CD4-positive, alpha-beta T cell (primary cell): ENCODE measurements at places on chromosomes 16 and 17. TPM values are rescaled to one million over a fixed set of nuclear protein-coding genes. Genes with fewer than 3 reads are reported as not detected.

GRCh38 chr17:82966415-82966814 lies 113.0 kb upstream of the METRNL start:
- H3K4me1 ChIP-seq, result peaks cover 6% of the 10 kb centered on the region
- H3K36me3 ChIP-seq, result no peaks in the 10 kb centered on the region
- DNase-seq, result no peak
- no peak overlapping the region for H3K27ac ChIP-seq
- H3K27me3 ChIP-seq, result no peaks in the 10 kb centered on the region
- H3K4me3 ChIP-seq, result no peak overlapping the region

TNRC6A gene
- 74.6 TPM for total RNA-seq

DNA sequence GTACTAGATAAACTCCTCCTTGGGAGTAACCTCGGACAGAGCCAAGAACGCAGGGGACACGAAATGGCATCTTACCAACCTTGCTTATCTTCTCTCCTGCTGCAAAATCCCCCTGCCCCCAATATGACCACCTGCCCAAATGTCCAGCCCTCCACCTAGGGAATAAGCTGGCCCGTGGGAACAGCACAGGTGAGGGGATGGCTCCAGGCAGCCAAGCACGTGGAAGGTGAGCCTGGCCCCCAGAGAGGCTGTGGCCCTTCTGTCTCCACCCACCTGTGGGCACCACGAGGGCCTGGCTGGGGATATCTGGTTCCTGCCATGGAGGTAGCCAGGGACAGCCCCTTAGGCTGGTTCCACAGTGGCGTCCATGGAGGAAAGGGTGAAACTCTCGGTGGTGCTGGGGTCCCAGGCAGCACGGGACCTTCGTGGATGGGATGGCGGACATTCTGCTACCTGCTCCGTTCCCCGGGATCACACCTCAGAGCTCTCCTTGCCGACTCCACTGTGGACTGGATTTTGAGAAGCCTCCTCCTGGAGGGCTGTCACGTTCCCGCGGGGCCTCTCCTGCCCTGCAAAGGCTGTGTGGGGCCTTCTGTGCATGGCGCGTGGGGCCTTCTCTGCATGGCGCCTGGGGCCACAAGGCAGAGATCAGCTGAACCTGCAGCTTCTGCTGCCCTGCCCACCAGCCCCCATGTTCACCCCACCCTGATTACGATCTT lies 388.5 kb upstream of the TNRC6C start:
- H3K36me3 ChIP-seq, result no peaks in the 10 kb centered on the region
- DNase-seq, result no peak
- no peak overlapping the region for H3K27ac ChIP-seq
- peaks cover 16% of the 10 kb centered on the region for H3K4me1 ChIP-seq
- H3K27me3 ChIP-seq, result peaks cover 11% of the 10 kb centered on the region

DNA sequence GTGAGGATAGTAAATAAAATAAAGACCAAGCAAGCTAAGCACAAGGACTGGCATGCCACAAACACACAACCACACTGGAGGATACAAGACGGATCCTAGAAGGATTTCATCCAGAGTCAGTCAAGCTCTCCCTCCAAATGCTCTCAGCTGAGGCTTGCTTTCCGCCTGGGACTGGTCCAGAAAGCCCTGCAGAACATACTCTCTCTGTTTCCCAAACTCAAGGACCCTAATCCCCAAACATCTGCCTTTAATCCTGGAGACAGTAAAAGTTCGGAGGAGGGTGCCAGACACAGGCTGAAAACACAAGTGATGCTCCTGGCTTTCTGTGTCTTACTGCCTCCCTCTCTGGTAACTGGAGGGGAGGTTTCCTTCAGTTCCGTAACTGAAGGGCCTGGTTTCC lies 5.3 kb upstream of the HSD11B2 start:
- no peak for DNase-seq
- peaks cover 12% of the 10 kb centered on the region for H3K4me1 ChIP-seq
- no peak overlapping the region for H3K27ac ChIP-seq
- peaks cover 43% of the 10 kb centered on the region for H3K27me3 ChIP-seq
- no peaks in the 10 kb centered on the region for H3K36me3 ChIP-seq

- H3K36me3 ChIP-seq, result no peaks in the 10 kb centered on the region
- peaks cover 18% of the 10 kb centered on the region for H3K27me3 ChIP-seq
- no peak overlapping the region for H3K4me3 ChIP-seq
- no peaks in the 10 kb centered on the region for H3K4me1 ChIP-seq
These were observed 73.2 kb upstream of the EFCAB3 start for GRCh38 chr17:62307196-62307595.

DNA sequence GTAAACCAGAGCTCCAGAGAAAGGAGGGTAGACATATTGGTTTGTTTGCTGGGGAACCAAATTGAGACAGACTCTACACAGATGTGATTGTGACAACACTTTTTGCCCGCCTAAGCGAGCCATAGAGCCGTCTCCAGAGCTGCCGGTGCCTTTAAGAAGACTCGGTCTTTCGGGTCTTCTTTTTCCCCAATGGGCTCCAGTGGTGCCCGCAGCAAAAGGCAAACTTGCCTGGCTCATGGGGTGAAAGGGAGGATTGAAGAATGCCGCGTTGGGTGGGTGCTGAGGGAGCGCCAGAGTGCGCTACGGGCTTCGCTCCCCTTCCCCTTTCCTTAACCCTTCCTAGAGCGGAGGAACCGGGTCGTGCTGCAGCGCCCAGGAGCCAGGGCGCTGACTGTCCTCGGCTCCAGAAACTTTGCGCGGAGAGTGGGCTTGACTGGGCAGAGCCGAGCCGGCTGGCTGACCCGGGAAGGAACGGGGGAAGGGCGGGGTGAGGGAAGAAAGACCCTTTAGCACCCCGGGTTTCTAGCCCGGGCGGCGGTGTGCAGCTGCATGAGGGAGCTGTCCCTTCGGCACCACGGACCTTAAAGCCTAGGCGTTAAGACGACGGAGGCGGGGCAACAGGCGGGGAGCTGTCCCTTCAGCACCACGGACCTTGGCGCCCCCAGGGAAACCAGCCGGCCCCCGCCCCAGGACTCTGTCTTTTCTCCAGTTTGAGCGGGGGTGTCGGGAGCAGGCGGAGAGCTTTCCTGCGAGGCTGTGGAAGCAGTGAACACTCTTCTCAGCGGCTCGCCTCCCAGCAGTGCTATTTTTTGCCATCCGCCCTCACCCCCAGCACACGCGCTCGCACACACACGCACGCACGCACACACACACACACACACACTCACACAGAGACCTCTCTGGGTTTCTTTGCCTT lies at the start of gene CACNG3:
TSS of gene CACNG3 (plus strand) at position 880 of the 916 bp plus-strand sequence. CDS start 420 bp downstream, outside the sequence.
- no peaks in the 10 kb centered on the region for H3K4me1 ChIP-seq
- peaks cover 67% of the 10 kb centered on the region for H3K27me3 ChIP-seq
- no peak within 1 kb of the TSS for H3K4me3 ChIP-seq
- no peaks in the 10 kb centered on the region for H3K36me3 ChIP-seq
- no peak within 1 kb of the TSS for H3K27ac ChIP-seq
- DNase-seq, result peak; percentile 65

HOXB4 gene
- total RNA-seq, result 0.17 TPM

GRCh38 chr16:26071101-26071866 lies 379.5 kb downstream of the HS3ST4 start:
- no peaks in the 10 kb centered on the region for H3K36me3 ChIP-seq
- peaks cover 6% of the 10 kb centered on the region for H3K27me3 ChIP-seq
- no peak overlapping the region for H3K27ac ChIP-seq
- H3K4me3 ChIP-seq, result no peak overlapping the region

- H3K4me1 ChIP-seq, result peaks cover 24% of the 10 kb centered on the region
- H3K36me3 ChIP-seq, result peaks cover 17% of the 10 kb centered on the region
- no peak for DNase-seq
- H3K4me3 ChIP-seq, result no peak overlapping the region
- no peak overlapping the region for H3K27ac ChIP-seq
- H3K27me3 ChIP-seq, result no peaks in the 10 kb centered on the region
These were observed 2.8 kb downstream of the DCUN1D3 start for GRCh38 chr16:20897253-20897897.

CD300LB gene
- 0.56 TPM for total RNA-seq

- H3K27me3 ChIP-seq, result no peaks in the 10 kb centered on the region
- no peak overlapping the region for H3K4me3 ChIP-seq
- H3K27ac ChIP-seq, result no peak overlapping the region
- no peak for DNase-seq
These were observed 34.6 kb upstream of the WSB1 start for GRCh38 chr17:27259356-27259755.

GRCh38 chr16:69440250-69440649 lies 15.8 kb downstream of the CYB5B start:
- no peak for DNase-seq
- H3K27ac ChIP-seq, result no peak overlapping the region
- H3K4me1 ChIP-seq, result peaks cover 27% of the 10 kb centered on the region
- H3K36me3 ChIP-seq, result peaks cover 8% of the 10 kb centered on the region
- H3K27me3 ChIP-seq, result no peaks in the 10 kb centered on the region

CHD3 gene
- total RNA-seq, result 263 TPM

DNA sequence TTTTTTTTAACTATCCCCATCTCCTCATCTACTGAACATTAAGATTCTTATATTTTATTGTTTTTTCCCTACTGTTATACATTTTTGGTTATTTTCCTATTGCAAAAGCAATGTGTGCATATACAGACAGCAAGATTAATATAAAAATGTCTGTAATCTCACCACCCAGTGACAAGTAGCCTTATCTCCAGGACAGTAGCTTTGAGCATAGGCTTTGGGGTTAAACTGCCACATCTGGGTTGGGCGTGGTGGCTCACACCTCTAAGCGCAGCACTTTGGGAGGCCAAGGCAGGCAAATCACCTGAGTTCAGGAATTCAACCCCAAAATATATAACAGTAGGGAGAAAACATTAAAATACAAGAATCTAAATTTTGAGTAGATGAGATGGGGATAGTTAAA lies 27.4 kb upstream of the SSTR2 start:
- H3K27ac ChIP-seq, result no peak overlapping the region
- H3K4me1 ChIP-seq, result no peaks in the 10 kb centered on the region
- no peak overlapping the region for H3K4me3 ChIP-seq
- H3K27me3 ChIP-seq, result no peaks in the 10 kb centered on the region
- no peaks in the 10 kb centered on the region for H3K36me3 ChIP-seq

GRCh38 chr17:57852955-57853328 lies 3.1 kb upstream of the MRPS23 start:
- peaks cover 9% of the 10 kb centered on the region for H3K36me3 ChIP-seq
- H3K27ac ChIP-seq, result no peak overlapping the region
- peaks cover 38% of the 10 kb centered on the region for H3K4me1 ChIP-seq
- no peak for DNase-seq

DNA sequence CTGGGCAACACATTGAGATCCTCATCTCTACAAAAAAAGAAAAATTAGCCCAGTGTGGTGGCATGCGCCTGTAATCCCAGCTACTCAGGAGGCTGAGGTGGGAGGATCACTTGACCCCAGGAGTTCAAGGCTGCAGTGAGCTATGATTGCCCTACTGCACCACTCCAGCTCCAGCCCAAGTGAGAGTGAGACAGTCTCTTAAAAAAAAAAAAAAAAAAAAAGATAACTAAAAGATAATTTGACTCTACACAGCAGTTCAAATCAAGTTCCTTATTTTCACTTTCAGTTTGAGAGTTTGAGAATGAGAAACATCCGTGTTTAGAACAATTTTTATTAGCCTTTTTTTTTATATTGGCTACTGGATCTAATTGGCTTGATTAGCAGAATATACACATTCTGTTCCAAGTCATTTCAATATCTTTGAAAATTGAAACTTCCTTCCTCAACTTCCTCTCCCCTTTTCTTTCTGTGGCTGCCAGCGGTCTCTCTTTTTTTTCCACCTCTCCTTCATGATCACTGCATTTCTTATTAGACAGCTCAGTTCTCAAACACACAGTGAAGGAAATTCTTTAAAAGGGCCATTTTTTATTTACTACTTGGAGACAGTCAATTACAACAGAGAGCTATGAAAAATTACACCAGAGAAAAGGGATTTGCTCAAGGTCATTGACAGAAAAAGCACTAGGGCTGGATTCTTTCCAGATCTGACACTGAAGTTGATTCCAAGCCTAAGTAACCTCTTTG lies 4.5 kb upstream of the ACSF2 start:
- H3K4me3 ChIP-seq, result peak overlapping the region; percentile 33
- no peaks in the 10 kb centered on the region for H3K27me3 ChIP-seq
- no peaks in the 10 kb centered on the region for H3K36me3 ChIP-seq
- peak overlapping the region; percentile 71 for H3K27ac ChIP-seq

DNA sequence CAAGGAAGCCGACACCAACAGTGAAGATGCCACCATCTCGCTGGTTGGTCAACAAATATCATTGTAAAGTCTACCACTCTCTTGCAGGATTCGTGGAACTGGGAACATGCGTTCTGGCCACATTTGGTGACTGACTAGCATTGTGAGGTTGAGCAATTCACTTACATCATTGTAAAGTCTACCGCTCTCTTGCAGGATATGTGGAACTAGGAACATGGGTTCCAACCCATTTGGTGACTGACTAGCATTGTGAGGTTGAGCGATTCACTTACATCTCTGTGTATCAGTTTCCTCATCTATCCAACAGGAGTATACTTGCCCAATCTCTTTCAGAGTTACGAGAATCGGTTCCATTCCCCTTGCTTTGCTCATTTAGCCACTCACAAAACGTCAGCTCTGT lies 42.6 kb upstream of the RPH3AL start:
- peaks cover 17% of the 10 kb centered on the region for H3K36me3 ChIP-seq
- H3K27ac ChIP-seq, result no peak overlapping the region
- peaks cover 4% of the 10 kb centered on the region for H3K4me1 ChIP-seq
- no peaks in the 10 kb centered on the region for H3K27me3 ChIP-seq
- H3K4me3 ChIP-seq, result no peak overlapping the region

- no peak overlapping the region for H3K27ac ChIP-seq
- H3K4me1 ChIP-seq, result peaks cover 8% of the 10 kb centered on the region
- no peaks in the 10 kb centered on the region for H3K27me3 ChIP-seq
- no peak overlapping the region for H3K4me3 ChIP-seq
- no peaks in the 10 kb centered on the region for H3K36me3 ChIP-seq
These were observed 21.7 kb upstream of the UBTF start for GRCh38 chr17:44241106-44241624.

TRPV3 gene
- total RNA-seq, result 0.56 TPM

GRCh38 chr17:57986841-57987580 lies 1.0 kb downstream of the VEZF1 start:
- H3K27ac ChIP-seq, result peak overlapping the region; percentile 50
- DNase-seq, result peak; percentile 41
- peaks cover 16% of the 10 kb centered on the region for H3K36me3 ChIP-seq
- H3K4me1 ChIP-seq, result peaks cover 32% of the 10 kb centered on the region
- peak overlapping the region; percentile 86 for H3K4me3 ChIP-seq

CD300LG gene
- not detected for total RNA-seq

CCL8 gene
- not detected for total RNA-seq

ZNF594 gene
- 2.2 TPM for total RNA-seq

TEKT5 gene
- not detected for total RNA-seq
